NCI-H1105 treated with DMSO at 0.1 percent for 48 hours (cell line): ENCODE measurements at places on chromosomes 6 and 20.

DNA sequence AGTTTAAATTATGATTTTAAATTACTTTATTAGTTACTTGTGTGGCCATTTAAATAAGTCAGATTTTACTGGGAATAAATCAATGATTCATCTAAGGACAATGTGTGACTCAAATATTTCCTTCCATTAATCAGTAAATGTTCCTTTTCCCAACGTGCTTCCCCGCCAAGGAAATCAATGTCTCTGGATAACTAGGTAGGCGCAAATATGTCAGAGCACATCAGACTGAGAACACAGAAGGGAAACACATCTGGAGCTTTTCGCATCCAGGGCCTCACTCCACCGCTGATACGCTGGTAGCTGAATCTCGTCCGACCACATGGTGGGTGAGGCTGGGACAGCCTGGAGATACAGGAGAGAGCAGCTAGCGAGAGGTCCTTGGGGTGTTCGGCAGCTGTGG, 56.4 kb upstream of the RPS6KA2 start:
- no peak for DNase-seq

DNA sequence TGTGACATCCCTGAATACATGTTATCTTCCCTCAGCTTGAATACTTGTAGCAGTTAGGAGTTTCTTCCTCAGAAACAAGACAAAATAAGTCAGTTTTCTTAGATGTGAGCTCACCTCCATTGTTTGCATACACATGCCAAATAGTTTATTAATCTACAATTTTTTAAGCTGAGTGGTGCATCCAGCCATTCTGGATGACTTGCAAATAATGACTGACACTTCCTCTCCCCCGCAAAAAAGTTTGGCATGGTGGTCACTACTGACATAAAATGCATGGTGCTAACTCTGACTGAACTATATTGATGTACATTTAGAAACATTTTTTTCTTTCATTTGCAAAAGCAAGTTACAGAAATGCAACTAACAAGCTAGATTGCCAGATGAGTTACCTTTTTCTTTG, 55.5 kb downstream of the CYB5R4 start:
- no peak for DNase-seq

GRCh38 chr6:90765491-90765890, 178.6 kb upstream of the MAP3K7 start:
- no peak for DNase-seq

- no peak for DNase-seq
These were observed 53.0 kb upstream of the CHD6 start for GRCh38 chr20:41671143-41671542.

DNA sequence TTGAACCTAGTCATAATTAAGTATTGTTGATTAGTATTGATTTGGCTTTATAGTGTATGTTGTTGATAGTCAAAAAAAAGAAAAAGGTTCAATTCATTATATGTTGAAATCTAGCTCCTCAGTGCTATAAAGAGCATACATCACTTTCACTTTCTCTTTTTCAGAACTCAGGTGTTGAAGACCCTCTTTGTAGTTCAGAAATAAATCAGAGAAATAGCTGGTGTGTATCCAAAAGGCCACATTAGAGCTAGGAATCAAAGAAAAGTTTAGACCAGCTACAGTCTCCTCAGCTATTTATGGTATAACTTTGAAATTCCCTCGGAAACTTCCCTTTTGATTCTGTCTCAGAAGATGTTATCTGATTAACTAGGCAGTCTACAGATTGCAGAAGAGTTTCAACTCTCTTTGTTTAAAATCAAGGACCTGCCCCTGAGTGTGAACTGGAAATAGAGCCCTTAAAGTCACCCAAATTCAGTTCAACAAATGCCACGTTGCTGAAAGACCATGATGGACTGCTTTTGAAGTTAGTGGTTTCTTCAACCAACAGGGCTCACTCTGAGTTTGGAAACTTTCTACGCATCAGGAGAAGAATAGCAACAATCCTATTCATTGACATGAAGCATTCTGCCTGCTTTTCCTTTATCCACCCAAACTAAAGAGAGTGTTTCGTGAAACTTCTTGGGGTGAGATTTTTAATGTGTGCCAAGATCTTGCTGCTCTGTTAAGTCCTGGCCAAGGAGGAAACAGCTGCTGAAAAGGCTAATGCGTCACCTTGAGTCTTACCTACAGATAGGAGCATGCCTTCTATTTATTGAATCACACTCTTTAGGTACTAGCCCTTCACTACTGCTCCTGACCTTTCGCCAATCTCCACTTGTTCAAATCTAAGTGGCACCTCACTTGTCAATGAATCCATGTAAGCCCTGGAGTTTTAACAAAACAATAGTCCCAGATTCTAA, 111.7 kb downstream of the TNFRSF21 start:
- no peak for DNase-seq

GRCh38 chr6:159309723-159310122, 140.5 kb downstream of the FNDC1 start:
- DNase-seq, result no peak

DNA sequence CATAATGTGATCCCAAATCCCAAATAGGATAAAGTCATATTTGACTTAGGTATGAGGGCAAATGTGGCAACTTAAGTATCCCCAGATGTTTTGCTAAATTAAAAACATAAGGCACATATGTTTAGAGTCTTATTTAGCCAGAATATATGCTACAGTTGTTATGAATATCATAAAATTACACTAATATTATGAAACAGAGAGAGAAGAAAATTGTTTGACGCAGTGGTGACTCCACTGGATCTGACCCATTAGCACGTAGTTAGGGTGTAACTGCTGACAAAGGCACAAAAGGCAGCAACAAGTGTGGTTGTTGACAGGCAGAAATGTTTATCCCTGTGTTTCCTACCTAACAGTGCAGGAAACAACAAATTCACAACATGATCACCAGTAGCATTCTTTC, 152.4 kb upstream of the THBS2 start:
- DNase-seq, result no peak

- DNase-seq, result no peak
These were observed 19.3 kb downstream of the CRISP1 start for GRCh38 chr6:49847014-49847413.
